ENCODE measurements at places on chromosomes 5 and 9.

GRCh38 chr9:82234160-82234943, 245.8 kb downstream of the SPATA31D1 start:
- no peak for DNase-seq

- no peak for DNase-seq
Observed at GRCh38 chr5:137695651-137696428, 40.0 kb downstream of the KLHL3 start.

DNA sequence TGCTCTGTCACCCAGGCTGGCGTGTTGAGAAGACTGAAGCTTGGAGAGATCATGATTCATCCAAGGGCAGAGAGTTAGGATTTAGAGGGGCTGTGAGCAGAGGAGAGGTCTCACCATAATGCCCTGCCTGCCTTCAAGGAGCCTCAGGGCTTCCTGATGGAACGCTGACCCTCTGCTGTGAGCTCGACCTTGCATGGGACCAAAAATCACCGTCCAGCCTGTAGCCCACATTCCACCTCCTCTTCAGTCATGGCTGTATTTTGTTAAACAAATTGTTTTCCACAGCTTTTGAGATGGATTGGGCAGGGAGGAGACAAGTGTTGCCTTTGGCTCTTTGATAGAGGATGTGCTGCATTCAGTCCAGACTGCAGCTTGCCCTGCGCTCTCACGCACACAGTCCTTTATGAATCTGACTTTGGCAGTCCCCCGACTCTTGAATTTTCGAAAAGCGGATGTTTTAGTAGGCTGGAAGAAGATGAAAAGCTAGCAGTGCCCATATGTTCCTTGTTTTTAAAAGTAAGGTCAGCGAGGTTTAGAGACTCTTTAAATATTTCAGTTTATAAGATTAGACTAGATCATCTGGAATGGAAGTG, 79.5 kb downstream of the MVB12B start:
- DNase-seq, result no peak

DNA sequence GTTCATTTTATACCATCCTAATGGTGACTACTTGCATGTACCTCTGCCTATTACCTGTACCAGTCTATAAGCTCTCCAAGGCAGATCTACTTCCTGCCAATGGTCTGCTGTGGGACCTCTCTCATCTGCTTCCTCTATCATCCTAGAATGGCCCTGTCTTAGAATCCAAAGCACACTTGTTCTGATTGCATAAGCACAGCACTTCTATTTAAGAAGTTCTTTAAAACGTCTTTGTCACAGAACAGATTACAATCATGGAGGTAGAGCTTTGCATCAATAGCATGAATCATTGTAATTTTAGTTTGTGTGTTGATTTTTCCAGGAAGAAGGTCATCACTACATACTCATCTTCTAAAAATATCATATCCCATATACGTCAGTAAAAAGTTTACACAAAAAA, 131.8 kb upstream of the ACOT12 start:
- no peak for DNase-seq

DNA sequence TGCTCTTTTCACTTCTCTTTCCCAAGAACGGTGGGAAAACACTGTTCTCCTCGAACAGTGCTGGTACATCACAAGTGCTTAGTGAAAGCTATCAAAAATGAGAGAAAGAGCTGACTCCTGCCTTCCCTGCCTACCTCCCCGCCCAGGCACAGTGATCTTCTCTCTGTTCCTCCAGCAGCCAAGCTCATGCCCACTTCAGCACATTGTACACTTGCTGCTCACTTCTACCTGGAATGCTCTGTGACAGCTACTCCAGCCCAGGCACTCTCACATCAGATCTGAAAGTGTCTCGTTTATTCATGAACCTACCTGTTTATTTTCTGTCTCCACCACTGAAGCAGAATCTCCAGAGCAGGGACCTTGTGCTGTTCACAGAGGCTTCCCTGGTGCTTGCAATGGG, 1.8 kb downstream of the SLC35D2 start:
- no peak for DNase-seq

- DNase-seq, result no peak
Observed at GRCh38 chr5:490116-491106, 33.8 kb downstream of the SLC9A3 start.

DNA sequence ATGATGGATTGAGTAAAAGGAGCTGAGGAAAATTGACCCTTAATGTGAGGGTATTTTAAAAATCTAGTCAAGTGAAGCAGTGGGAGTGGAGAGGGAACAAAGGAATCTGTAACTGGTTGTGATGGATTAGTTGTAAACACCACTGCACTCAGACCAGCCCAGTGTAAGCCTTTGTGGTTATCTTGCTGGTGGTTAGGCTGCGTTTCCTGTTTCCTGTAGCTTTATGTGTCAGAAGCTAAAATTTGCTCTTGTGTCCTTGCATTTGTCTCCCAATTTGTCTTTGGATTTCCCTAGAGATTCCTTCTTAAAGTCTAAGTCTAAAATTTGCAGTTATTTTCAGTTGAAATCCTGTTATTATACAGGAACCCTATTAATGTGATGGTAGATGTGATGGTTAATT, 6.3 kb downstream of the IFNA21 start:
- DNase-seq, result no peak

Measured in ascending aorta (tissue), 2 donors.